ENCODE measurements at places on chromosomes 7 and 10. TPM values are rescaled to one million over a fixed set of nuclear protein-coding genes. Genes with fewer than 3 reads are reported as not detected.

GRCh38 chr7:143286522-143286890 is 1.6 kb upstream of the CASP2 start:
- DNase-seq = no peak

Gene SPDYE2
- not detected for total RNA-seq

Gene PAPSS2
- total RNA-seq = 33.8 TPM

Gene NODAL
- total RNA-seq = not detected

Gene TMEM243
- total RNA-seq = 50.8 TPM

Gene AKR1C4
- total RNA-seq = not detected

GRCh38 chr10:129843702-129844101 is 120.4 kb downstream of the EBF3 start:
- DNase-seq = no peak

DNA sequence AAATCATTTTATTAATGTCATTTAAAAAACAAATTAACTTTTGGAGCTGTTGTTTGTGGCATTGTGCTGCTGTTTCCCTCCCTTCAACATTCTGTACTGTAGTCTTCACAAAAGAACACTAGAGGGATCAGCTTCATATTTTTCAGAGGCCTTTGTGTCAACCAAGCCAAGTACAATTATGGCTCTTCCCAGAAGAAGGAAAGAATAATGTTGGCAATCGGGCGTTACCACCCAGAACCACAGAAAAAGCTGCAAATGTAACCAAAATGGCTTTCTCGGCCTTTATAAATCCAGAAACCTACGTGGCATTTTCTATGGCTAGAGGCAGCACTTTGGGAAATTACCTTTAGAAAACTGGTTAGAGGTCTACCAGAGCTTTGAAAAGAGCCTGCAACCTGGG is 98.8 kb upstream of the COL1A2 start:
- DNase-seq = no peak

Gene PFKP
- total RNA-seq = 37.0 TPM

GRCh38 chr10:61961278-61961677 is 59.8 kb downstream of the ARID5B start:
- no peak for DNase-seq

Gene TDRD1
- under 0.01 TPM for total RNA-seq

- peak; percentile 44 for DNase-seq
Observed at GRCh38 chr10:75062506-75063299, 48.8 kb upstream of the SAMD8 start.

- DNase-seq = peak; percentile 51
Observed at GRCh38 chr10:42951486-42952251, 125.2 kb upstream of the RET start.

GRCh38 chr10:20166096-20166675 is 350.0 kb downstream of the PLXDC2 start:
- DNase-seq = no peak

- DNase-seq = no peak
Observed at GRCh38 chr10:89003344-89003743, 12.7 kb downstream of the FAS start.

Gene NEURL1
- 0.33 TPM for total RNA-seq

DNA sequence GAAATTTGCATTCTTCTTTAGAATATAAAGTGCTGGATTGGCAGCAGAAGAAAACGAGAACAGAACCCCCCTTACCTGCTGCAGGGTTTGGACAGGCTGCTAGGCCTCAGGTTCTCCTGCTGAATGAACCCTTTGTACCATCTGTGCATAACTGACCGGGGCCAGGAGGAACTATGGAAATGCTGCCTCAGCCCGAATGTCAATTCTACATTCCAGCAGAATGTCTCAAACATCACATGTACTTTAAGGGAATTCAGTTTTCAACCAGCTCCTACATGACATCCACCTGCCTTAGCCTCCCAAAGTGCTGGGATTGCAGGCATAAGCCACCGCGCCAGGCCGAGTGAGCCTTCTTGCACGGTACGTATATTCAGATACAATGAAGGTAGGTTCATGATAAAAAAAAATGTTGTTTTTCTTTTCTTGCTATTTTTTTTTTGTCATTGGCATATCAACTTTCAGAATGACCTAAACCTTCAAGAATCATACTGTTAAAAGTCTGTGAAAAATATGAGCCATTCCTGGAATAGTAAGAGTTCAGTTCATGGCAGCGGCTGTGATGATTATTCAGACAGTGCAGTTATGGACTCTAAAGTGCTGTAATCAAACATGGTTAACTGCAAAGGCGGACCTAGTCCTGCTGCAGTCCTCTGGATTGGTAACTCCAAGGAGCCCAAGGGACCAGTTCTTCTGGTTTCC is 84.4 kb upstream of the TNS3 start:
- DNase-seq = no peak

DNA sequence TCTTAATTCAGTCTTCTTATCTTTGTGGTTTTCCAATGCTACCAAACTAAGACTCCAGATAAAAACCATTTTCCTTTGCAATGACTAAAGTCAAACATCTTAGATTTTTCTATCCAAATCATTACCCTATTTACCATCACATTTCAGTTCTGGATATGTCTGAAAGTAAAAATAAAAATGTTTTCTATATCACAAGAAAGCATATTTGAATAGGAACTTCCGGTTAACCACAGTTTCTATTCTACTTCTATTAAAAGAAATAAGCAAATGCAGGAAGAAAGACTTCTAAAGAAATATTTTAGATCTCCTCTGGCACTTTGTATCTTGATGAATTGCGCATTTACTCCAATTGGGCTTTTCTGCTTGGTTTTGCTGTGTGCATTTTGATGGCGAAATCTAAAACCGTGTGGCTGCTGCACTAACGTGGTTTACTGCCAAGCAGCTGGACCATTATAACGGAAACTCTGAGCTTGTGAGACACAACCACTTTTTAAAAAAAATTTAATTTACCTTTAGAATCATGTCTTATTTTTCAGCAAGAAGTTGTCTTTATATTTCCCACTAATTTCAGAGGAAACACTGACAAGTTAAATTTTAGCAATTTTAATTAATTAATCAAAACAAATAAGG is 146.1 kb downstream of the VPS50 start:
- DNase-seq = no peak

Gene PGAM2
- total RNA-seq = 0.73 TPM

DNA sequence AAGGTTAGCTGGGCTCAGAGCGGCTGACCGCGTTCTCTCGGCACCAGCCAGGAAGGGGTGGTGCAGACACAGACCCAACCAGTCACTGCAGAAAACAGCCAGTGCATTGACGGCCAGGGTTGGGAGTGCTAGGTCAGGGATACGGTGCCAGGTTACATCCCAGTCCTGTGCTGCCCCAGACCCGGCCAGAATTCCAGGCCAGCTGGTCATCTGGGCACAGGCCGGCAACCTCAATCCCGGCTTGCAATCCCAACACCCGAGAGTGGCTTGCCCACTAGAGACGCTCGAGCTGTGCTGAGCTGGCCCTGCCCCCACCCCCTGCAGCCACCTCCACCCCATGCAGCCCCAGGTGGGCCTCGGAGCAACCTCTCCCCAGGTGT is 3.8 kb downstream of the PRAP1 start:
- no peak for DNase-seq

Gene NSUN6
- total RNA-seq = 11.8 TPM

DNA sequence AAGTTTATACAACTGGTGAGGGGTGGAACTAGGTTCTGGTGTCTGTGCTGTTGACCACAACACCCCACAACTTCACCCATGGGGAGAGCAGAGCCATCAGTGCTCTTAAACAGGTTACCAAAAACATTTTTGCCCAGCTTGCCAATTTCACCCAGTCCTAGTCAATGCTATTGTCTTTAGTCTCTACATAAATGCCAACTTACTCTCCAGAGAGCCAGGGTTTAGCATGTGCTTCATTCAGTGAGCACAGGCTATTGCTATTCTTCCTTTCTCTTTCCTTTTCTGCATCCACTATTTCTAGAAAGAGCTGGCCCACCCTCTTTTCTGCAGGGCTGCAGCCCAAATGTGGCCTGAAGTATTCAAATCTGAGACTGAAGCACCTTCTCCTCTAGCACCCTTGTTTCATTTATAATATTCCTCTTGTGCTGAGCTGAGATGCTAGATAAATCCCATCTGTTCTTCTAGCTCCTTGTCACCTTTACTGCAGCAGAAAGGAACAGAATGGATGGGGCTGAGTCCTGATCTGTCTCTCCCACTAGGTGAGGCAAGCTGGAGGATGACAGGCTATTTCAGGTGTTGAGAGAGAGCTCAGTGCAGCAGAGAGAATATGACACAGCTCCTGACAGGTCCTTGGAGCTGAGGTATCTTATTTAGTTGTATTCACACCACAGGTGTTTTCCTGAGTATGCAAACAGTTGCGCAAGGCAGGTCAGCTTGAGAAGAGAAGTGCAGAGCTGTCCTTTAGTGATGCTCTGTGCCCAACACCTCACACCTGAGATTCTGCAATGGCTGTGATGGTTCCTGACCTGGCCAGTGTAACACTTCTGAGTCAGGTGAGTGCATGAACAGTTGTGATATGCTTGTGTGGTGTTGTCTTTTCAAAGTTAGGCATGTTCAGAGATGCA is 819.2 kb downstream of the CCSER2 start:
- no peak for DNase-seq

DNA sequence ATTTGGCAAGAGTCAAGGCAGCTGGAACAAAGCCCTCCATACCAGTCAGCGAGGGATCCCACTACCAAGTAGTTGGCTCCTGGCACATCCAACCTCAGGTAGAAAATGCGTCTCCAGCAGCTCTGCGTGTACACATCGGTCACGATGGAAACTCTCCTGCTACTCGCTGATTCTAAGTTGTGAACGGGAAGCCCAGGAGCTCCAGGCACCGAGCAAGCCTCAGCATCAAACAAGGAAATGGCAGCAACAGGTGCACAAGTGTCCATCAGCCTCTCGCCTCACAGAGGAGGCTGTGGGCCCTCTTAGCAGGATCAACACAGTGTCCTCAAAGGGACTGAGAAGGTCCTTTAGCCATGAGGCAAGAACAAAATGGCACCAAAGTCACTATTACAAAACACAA is 127.0 kb downstream of the TCERG1L start:
- no peak for DNase-seq

DNA sequence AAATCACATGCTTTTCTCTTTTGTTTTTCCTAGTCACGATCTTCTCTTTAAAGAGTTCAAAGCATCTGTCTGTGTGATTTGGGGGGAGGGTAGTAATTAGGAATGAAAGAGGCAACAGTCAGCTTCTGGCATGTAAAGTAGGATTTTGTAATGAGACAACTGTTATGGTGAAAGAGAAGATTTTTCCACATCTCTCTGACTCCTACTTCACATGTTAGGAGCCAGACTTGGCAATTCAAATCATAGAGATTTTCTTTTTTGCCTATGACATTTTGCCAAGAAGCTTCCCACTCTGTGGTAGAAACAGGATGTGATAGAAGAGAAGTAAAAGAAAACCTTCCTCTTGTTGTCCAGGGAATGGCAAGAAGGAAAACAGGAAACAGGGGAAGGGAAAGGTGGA is 38.3 kb upstream of the KLHL7 start:
- DNase-seq = no peak

GRCh38 chr7:51308265-51308664 is 8.3 kb downstream of the COBL start:
- DNase-seq = no peak

DNA sequence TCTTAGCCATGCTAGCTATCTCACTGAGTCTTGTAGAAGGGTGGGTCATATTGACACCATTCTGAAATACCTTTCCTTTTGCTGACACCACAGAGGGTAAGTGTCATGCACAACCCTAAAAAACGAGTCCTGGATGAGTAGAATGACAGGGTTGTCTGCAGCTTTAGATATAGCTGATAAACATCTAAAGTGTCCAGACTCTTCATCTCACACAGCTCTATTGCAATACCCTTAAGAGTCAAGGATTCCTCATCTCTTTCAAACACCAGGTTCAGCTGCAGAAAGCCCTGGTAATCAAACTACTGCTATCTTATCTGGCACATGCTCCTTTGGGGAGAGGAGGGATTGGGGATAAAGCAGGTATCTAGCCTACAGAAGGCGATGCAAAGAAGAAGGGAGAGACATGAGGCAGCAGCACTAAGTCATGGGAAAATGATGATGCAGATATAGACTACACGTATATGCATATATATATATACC is 127.0 kb downstream of the ANK3 start:
- DNase-seq = no peak

Gene CCDC172
- not detected for total RNA-seq

DNA sequence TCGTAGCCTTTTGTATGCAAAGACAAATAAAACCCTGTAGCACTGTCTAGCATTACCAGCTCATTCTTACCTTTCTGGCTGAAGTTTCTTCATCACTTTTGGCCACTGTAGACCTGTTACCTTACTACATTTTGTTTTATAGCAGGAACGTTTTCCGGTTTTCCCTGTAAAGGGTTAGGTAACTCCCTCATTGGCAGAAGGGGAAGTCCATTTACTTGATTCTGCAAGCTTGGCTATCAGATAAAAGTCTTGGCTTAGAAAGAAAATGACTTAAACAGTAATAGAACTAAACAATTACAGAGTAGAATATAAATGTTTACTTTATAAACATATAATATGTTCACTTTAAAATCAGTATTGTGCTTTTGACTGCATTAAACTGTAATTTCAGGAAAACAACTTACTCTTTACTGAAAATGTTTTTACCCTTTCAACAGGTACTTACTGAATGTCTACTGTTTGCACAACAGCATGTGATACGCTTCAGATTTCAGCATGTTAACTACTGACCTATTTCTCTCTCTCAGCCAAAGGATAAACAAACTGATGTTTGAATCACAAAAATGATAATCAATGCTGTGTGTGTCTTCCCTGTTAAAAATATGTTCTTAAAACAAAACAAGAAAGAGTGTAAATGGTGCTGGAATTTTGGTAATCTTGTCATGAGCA is 67.1 kb downstream of the OTUD1 start:
- DNase-seq = no peak

Gene ADCYAP1R1
- 2.6 TPM for total RNA-seq

- no peak for DNase-seq
Observed at GRCh38 chr7:151857866-151858450, 19.0 kb downstream of the PRKAG2 start.

Gene BAZ1B
- 57.4 TPM for total RNA-seq

GRCh38 chr7:24301703-24302102 is 17.7 kb downstream of the NPY start:
- no peak for DNase-seq

- no peak for DNase-seq
Observed at GRCh38 chr10:94037286-94037685, 43.6 kb downstream of the PLCE1 start.
